ENCODE measurements at places on chromosomes 4 and X. TPM values are rescaled to one million over a fixed set of nuclear protein-coding genes. Genes with fewer than 3 reads are reported as not detected.

- H3K27ac ChIP-seq = peak overlapping the region; percentile 83
- no peaks in the 10 kb centered on the region for H3K36me3 ChIP-seq
- peaks cover 54% of the 10 kb centered on the region for H3K4me1 ChIP-seq
Measured at GRCh38 chr4:169662206-169662605, 41.8 kb downstream of the CLCN3 start.

DNA sequence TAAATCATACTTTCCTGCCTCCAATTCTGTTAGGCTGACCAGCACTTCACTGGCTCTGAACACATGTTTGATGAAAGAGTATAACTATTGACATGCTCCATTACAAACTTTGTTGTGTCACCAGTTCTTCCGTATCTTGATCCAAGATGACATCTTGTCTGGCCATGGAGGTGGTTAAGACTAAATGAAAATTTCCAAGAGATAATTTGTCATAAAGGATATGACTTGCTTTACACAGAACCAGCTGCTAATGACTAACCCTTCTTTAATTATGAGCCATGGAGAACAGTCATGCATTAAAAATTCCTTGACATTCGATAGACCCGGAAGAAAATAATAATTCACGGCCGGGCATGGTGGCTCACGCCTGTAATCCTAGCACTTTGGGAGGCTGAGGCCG lies 17.7 kb upstream of the N4BP2 start:
- DNase-seq = no peak
- no peak overlapping the region for H3K27ac ChIP-seq
- no peaks in the 10 kb centered on the region for H3K36me3 ChIP-seq
- H3K4me1 ChIP-seq = no peaks in the 10 kb centered on the region
- no peak overlapping the region for H3K4me3 ChIP-seq
- no peaks in the 10 kb centered on the region for H3K27me3 ChIP-seq

DNA sequence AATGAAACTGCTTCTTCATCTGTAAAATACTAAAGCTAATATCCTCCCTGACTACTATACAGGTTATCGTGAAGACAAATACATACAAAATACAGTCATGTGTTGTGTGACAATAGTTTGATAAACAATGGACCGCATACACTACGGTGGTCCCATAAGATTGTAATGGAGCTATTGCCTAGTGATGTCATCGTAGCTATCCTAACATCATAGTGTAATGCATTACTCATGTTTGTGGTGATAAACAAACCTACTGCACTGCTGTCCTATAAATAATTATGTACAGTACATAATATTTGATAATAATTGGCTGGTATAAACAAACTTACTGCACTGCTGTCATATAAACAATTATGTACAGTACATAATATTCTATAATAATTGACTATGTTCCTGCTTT lies 5.6 kb upstream of the NEIL3 start:
- H3K4me1 ChIP-seq = no peaks in the 10 kb centered on the region
- no peak for DNase-seq
- H3K27ac ChIP-seq = no peak overlapping the region
- H3K27me3 ChIP-seq = no peaks in the 10 kb centered on the region
- H3K36me3 ChIP-seq = no peaks in the 10 kb centered on the region

- DNase-seq = no peak
- H3K27ac ChIP-seq = no peak overlapping the region
- no peaks in the 10 kb centered on the region for H3K36me3 ChIP-seq
- H3K27me3 ChIP-seq = no peaks in the 10 kb centered on the region
- no peaks in the 10 kb centered on the region for H3K4me1 ChIP-seq
Measured at GRCh38 chr4:157057218-157057617, 18.7 kb upstream of the GLRB start.

GRCh38 chr4:139416073-139416673 lies 37.7 kb upstream of the RAB33B start:
- H3K27me3 ChIP-seq = no peaks in the 10 kb centered on the region
- H3K27ac ChIP-seq = no peak overlapping the region
- DNase-seq = no peak
- no peaks in the 10 kb centered on the region for H3K36me3 ChIP-seq
- H3K4me1 ChIP-seq = no peaks in the 10 kb centered on the region

- H3K36me3 ChIP-seq = no peaks in the 10 kb centered on the region
- no peak overlapping the region for H3K4me3 ChIP-seq
- H3K27ac ChIP-seq = no peak overlapping the region
- no peak for DNase-seq
- no peaks in the 10 kb centered on the region for H3K4me1 ChIP-seq
Measured at GRCh38 chr4:173651651-173652282, 121.7 kb upstream of the HAND2 start.

DNA sequence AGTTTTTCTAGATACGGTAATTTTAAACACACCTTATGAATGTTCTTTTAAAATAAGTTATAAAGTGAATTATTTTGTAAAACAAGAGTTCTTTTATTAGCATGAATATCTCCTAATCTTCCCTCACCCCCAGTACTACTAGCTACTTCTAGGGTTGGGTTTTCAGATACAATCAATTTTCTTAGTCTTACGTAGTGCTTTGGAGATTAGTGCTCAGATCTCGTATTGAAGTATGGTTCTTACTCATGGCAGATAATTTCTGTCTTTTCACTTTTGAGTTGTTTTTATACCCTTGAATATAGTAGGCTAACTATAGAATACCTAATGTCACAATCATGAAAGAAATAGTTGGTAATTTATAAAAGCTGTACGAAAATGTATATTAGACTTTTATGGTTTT lies 43.2 kb downstream of the CDKL5 start:
- no peaks in the 10 kb centered on the region for H3K27me3 ChIP-seq
- no peak for DNase-seq
- H3K4me3 ChIP-seq = no peak overlapping the region
- H3K27ac ChIP-seq = no peak overlapping the region
- no peaks in the 10 kb centered on the region for H3K36me3 ChIP-seq

- H3K4me3 ChIP-seq = no peak overlapping the region
- H3K36me3 ChIP-seq = no peaks in the 10 kb centered on the region
- no peaks in the 10 kb centered on the region for H3K27me3 ChIP-seq
- DNase-seq = no peak
- H3K4me1 ChIP-seq = no peaks in the 10 kb centered on the region
Measured at GRCh38 chrX:34467437-34467836, 189.6 kb downstream of the TMEM47 start.

GRCh38 chrX:155028877-155029291 lies 2.2 kb downstream of the FUNDC2 start:
- H3K27me3 ChIP-seq = no peaks in the 10 kb centered on the region
- no peaks in the 10 kb centered on the region for H3K36me3 ChIP-seq
- H3K4me1 ChIP-seq = no peaks in the 10 kb centered on the region
- H3K4me3 ChIP-seq = peak overlapping the region; percentile 76

- peak; percentile 58 for DNase-seq
- no peaks in the 10 kb centered on the region for H3K4me1 ChIP-seq
- no peaks in the 10 kb centered on the region for H3K27me3 ChIP-seq
- H3K36me3 ChIP-seq = no peaks in the 10 kb centered on the region
- H3K4me3 ChIP-seq = peak within 1 kb of the TSS; percentile 81
Measured at GRCh38 chrX:129523079-129523911, at the start of gene SMARCA1. Gene SMARCA1 (minus strand): TSS chrX:129523490. CDS start chrX:129523370, 120 bp downstream.

- H3K4me3 ChIP-seq = no peak overlapping the region
- no peaks in the 10 kb centered on the region for H3K36me3 ChIP-seq
- DNase-seq = no peak
- H3K4me1 ChIP-seq = no peaks in the 10 kb centered on the region
Measured at GRCh38 chr4:155966731-155967395, 13.2 kb upstream of the CTSO start.

GRCh38 chr4:168421671-168422070 lies 58.6 kb downstream of the DDX60L start:
- H3K27me3 ChIP-seq = no peaks in the 10 kb centered on the region
- no peak overlapping the region for H3K4me3 ChIP-seq
- H3K36me3 ChIP-seq = peaks cover 51% of the 10 kb centered on the region
- DNase-seq = no peak
- H3K27ac ChIP-seq = no peak overlapping the region

DNA sequence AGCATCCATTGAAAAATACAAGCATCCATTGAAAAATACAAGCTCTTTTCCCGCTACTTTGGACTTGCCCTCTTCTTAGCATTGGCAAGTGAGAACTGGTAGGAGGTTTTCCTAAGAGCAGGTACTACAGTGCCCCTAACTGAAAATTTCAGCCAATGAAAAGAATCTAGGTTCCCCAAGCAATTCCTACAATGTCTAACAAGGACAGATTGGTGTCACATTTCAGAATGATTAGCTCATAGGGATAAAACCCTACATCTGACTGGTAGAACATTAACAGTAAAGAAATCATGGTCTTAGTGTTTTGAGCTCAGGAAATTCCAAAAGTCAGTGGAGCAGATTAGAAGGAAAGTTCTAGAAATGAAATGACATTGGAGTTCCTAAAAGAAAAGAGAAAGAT lies 68.6 kb upstream of the QRFPR start:
- DNase-seq = no peak
- H3K4me1 ChIP-seq = no peaks in the 10 kb centered on the region
- H3K27ac ChIP-seq = no peak overlapping the region

- H3K36me3 ChIP-seq = no peaks in the 10 kb centered on the region
- H3K27ac ChIP-seq = no peak overlapping the region
- H3K4me1 ChIP-seq = no peaks in the 10 kb centered on the region
- DNase-seq = no peak
- no peaks in the 10 kb centered on the region for H3K27me3 ChIP-seq
- H3K4me3 ChIP-seq = peak overlapping the region; percentile 23
Measured at GRCh38 chrX:40434443-40434842, 146.3 kb upstream of the ATP6AP2 start.

- H3K4me3 ChIP-seq = no peak overlapping the region
- DNase-seq = peak; percentile 64
- H3K27me3 ChIP-seq = peaks cover 2% of the 10 kb centered on the region
- no peaks in the 10 kb centered on the region for H3K36me3 ChIP-seq
Measured at GRCh38 chr4:9703391-9703790, 78.0 kb upstream of the DRD5 start.

DNA sequence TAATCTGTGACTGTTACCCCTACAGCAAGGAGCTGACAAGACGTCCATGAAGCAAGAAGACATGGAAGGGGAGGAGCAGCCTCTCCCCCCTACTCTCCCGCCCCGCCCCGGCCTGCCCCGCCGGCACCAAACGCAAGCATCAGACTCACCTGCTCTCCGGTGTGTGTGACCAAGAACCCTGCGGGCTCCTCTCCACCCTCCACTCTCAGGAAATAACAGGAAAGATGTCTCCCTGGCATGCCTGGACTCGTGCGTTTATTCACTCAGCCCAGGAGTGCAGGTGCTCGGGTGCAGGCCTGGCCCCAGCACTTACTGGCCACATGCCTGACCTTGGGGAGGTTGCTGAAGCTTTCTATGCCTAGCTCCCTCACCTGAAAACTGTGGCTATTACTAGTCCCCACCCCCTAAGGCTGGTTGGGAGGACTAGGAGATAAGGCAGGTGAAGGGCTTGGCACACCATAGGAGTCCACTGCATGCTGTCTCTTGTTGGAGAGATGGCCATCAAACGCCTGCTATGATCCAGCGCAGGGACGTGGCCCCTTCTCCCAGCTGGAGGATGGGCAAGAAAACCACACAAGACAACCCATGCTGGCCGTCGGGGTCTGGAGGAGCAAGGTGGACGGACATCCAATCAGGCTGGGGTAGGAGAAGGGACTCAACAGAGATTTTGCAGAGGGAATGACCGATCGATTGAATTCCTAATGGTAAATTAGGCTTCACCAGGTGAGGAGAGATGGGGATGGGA lies 34.9 kb upstream of the CLDN24 start:
- no peak overlapping the region for H3K4me3 ChIP-seq
- no peak overlapping the region for H3K27ac ChIP-seq
- no peaks in the 10 kb centered on the region for H3K36me3 ChIP-seq
- H3K4me1 ChIP-seq = no peaks in the 10 kb centered on the region
- peaks cover 2% of the 10 kb centered on the region for H3K27me3 ChIP-seq

UGT8 gene
- total RNA-seq = 0.08 TPM

PASD1 gene
- total RNA-seq = not detected

IL1RAPL1 gene
- total RNA-seq = 0.50 TPM

TGIF2LX gene
- not detected for total RNA-seq

MGARP gene
- not detected for total RNA-seq

SH3D19 gene
- 33.6 TPM for total RNA-seq

UGT2B17 gene
- total RNA-seq = not detected

XPNPEP2 gene
- 0.44 TPM for total RNA-seq

CLDN22 gene
- total RNA-seq = not detected

NPNT gene
- total RNA-seq = 18.8 TPM

CYSLTR1 gene
- total RNA-seq = 0.86 TPM

IL3RA gene
- total RNA-seq = 1.5 TPM

GUCY2F gene
- not detected for total RNA-seq

DMRTC1 gene
- total RNA-seq = not detected

ANOS1 gene
- total RNA-seq = 4.9 TPM

AMTN gene
- total RNA-seq = not detected

EMCN gene
- total RNA-seq = 25.0 TPM

SLC26A1 gene
- 0.12 TPM for total RNA-seq

REELD1 gene
- total RNA-seq = not detected
